ENCODE measurements at places on chromosomes 4 and X. TPM values are rescaled to one million over a fixed set of nuclear protein-coding genes. Genes with fewer than 3 reads are reported as not detected.

The TMEM150C gene
- total RNA-seq = 8.6 TPM

The FGB gene
- total RNA-seq = 63.3 TPM

The GAB3 gene
- 0.13 TPM for total RNA-seq

The TLL1 gene
- 0.16 TPM for total RNA-seq

The LRAT gene
- total RNA-seq = 22.6 TPM

The BCLAF3 gene
- total RNA-seq = 13.9 TPM

GRCh38 chr4:114658179-114658578 is 59.6 kb downstream of the UGT8 start:
- H3K27me3 ChIP-seq = no peaks in the 10 kb centered on the region
- no peak for DNase-seq
- no peaks in the 10 kb centered on the region for H3K36me3 ChIP-seq
- H3K27ac ChIP-seq = no peak overlapping the region
- H3K4me1 ChIP-seq = peaks cover 10% of the 10 kb centered on the region
- H3K4me3 ChIP-seq = no peak overlapping the region

- H3K4me1 ChIP-seq = no peaks in the 10 kb centered on the region
- H3K36me3 ChIP-seq = peaks cover 2% of the 10 kb centered on the region
- H3K27me3 ChIP-seq = no peaks in the 10 kb centered on the region
These were observed 3.5 kb downstream of the GPR34 start for GRCh38 chrX:41692162-41692749.

GRCh38 chr4:119794681-119795080 is 166.1 kb upstream of the PDE5A start:
- H3K27me3 ChIP-seq = no peaks in the 10 kb centered on the region
- no peak overlapping the region for H3K27ac ChIP-seq
- H3K36me3 ChIP-seq = no peaks in the 10 kb centered on the region
- H3K4me1 ChIP-seq = peaks cover 7% of the 10 kb centered on the region

DNA sequence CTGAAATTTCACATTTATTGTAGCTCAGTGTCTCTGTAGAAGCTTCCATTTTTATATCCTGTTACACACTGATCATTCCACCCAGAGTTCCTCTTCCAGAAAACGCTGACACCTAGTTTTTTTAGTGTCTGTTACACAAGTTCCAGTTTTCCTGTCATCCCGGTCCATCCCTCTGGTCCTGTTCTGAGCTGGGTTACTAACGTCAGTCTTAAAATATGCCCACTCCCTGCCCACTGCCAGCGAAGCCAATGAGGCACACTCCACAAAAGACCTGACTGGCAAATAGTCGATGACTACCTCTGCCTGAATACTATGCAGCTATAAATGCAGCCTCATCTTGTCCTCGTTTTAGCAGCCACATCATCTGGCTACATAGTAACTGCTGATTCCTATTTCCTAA is 30.9 kb upstream of the DDX3X start:
- H3K4me1 ChIP-seq = peaks cover 2% of the 10 kb centered on the region
- H3K27me3 ChIP-seq = no peaks in the 10 kb centered on the region
- DNase-seq = no peak
- H3K27ac ChIP-seq = no peak overlapping the region

- H3K27ac ChIP-seq = no peak overlapping the region
- H3K4me1 ChIP-seq = no peaks in the 10 kb centered on the region
- no peaks in the 10 kb centered on the region for H3K36me3 ChIP-seq
- no peak for DNase-seq
These were observed 56.9 kb downstream of the MAD2L1 start for GRCh38 chr4:120009731-120010130.

DNA sequence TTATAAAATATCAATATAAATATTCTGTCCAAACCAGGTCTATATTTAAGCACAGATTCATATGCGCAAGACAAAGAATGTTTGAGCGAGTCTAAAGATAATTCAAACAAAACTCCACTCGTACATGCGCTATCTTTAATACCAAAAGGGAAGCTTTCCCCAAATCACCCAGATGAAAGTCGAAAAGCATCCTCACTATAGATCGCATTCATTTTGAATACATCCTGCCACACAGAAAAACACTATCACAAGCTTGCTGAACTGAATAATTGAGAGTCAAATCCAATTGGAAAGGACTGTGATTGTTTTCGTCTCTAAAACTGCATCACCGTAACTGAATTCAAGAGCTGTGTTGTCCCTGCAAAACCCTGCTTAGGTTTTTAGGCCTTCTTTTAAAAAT is 685 bp downstream of the TASL start:
- no peaks in the 10 kb centered on the region for H3K27me3 ChIP-seq
- H3K4me3 ChIP-seq = no peak overlapping the region
- no peak overlapping the region for H3K27ac ChIP-seq
- H3K36me3 ChIP-seq = no peaks in the 10 kb centered on the region
- no peaks in the 10 kb centered on the region for H3K4me1 ChIP-seq

DNA sequence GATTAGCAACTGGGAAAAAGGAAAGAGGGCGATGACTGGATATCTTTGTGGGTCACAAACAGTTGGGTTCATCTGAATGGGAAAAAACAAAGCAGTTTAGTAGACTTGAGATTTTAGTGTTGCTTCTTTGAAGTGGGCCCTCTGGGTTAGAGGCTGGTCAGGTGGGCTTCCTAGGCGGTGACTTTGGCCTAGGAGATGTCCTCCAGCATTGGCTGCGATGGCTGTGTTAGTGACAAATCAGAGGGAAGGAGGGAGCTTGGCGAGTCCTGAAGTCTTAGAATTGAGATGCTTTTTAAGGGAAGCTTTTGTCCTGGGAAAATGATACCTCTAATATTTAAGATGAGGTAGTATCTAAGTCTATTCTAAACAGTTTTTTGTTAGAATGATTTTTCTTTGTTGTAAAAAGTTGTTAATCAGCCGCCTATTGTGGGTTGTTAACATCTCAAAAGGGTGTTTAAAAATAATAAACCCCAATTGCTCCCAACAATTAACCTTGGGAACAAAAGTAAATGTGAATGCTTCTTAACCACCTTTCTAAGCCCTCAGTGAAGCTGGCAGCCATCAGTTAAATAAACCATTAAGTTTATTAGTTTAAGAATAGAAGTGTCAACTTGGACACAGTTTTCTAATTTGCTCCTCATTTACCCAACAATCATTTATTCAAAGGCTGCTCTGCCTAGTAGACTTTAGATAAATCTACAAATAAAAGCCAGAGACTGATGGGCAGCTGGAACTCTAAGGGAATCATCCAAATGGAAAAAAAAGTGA is 31.7 kb downstream of the DLG3 start:
- H3K4me3 ChIP-seq = no peak overlapping the region
- H3K4me1 ChIP-seq = peaks cover 65% of the 10 kb centered on the region
- H3K27ac ChIP-seq = peak overlapping the region; percentile 94
- no peak for DNase-seq
- no peaks in the 10 kb centered on the region for H3K27me3 ChIP-seq
